ENCODE measurements at places on chromosomes 4 and X.
A peak's percentile ranks its signal among the peaks of the same experiment; 100 is the strongest.

GRCh38 chrX:2500803-2501558 is at the start of the genes DHRSX and ZBED1:
TSS of gene DHRSX (minus strand) at chrX:2500976. CDS start at chrX:2500925, 51 bp downstream.
TSS of gene ZBED1 (minus strand) at chrX:2500976. CDS start at chrX:2490719, 10,257 bp downstream.
- peak; percentile 41 for DNase-seq

DNA sequence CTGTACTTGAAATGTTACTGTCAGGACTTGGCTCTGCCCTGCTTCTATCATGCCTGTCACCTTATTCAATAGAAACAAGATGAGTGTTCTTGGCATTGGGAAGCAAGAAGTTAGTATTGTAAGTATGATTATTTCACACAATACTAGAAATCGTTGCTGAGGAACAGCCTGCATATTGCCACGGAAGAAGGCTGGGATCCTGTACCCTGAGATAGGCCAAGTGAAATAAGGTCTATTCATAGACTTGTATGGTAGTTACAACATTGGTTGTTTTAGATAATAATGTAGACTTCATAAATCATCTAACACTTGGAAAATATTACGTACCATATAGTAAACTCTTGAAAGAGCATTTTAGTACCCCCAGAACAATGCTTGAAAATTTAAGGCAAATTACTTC is 215.9 kb downstream of the DMD start:
- no peak for DNase-seq

DNA sequence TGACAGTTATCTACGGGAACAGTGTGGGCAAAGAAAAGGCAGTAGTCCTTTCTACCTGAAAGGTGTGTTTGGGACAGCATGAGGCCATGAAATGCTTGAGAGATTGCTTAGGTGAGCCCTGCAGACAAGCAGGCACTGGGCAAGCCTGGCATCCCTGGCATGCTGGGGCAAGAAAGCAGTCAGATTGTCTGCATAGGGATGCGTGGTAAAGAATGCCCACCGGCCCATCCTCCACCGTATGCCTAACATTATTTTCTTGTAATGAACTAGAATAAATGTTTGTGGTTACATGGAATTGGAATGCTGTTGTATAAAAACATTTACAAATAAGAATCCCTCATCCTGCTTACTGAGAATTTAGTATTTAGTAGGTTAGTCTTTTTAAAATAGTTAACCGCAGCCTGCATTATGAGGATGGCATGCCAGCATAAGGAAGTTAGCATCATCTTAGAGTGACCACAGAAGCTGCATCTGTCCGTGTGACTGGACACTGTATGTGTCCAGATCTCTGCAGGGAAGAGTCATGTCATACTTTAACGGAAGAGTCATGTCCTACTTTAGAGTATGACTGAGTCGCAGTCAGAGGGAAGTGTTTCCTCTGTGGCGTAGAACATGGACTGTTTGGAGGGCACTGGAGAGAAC is 18.9 kb downstream of the ZBTB49 start:
- DNase-seq = no peak

DNA sequence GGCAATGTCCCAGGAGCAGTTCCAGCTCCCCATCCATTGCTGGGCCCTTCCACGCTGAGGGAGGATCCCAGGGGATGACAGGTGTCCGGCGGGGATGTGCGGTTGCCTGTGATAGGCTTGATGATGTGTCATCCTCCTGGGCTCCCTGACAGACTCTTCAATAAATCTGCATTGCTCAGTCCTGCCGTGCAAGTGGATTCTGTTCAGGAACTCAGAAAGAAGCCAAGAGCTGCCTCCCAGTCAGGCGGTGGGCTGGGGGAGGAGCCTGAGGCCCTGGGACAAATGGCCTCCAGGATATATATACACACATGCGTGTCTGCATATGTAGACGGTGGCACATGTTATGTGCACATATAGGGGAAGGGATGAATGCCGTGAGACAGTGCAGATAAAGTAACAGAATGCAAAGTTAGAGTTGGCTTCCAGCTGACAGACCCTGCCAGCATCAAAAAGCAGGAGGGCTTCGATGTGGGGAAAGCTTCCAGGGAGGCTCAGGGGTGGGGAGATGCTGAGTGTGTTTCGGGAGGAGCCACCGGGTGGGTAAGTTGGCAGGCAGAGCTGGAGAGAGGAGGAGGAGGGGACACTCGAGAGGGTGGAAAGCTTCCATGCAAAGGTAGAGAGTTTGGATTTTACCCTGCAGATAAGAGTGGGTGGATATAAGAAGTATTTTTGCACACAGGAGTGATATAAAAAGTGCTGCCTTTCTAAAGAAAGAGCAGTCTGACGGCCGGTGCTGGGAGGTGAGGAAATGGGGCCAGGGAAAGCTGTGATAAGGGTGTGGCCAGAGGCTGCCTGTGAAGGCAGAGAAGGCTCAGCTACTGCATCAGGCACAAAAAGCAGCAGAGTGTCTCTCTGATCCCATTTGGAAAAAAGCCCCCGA is 28.5 kb upstream of the CRMP1 start:
- no peak for DNase-seq

DNA sequence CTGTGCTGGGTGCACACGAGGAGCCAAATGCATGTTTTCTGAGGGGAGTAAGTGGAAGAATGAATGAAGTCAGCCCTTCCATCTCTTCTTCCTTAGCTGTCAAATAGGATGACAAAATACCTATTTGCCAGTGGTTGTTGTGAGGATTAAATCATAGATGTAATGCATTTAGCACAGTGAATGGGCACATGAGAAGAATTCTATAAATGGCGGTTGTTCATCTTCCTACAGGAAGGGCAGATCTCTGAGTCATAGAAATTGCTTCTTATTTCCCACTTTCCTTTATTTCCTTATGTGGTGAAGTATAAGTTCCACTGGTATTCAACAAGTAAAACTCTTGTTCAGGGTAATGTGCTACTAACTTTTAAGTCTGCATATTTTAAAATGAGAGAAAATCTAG is 83.1 kb downstream of the SORBS2 start:
- no peak for DNase-seq

GRCh38 chrX:150348365-150348764 is 14.8 kb upstream of the MAMLD1 start:
- DNase-seq = no peak

GRCh38 chr4:8730681-8731080 is 138.1 kb downstream of the CPZ start:
- no peak for DNase-seq

DNA sequence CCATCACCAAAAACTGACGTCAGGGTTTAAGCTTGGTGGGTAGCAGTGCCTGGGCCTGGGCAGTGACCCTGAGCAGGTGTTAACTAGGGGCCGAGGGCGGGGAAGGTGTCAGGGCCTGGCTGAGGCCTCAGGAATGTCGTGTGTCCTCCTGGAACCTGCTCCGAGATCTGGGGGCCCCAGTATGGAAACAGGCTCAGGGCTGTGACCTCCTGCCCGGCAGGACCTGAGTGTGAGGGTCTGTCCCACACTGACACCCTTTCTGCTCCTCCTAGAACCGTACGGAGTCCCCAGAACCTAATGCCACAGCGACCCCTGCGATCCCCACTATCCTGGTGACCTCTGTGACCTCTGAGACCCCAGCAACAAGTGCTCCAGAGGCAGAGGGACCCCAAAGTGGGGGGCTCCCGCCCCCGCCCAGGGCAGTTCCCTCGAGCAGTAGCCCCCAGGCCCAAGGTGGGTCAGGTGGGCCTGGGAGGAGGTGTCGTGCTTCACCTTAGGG is 741 bp downstream of the HGFAC start:
- no peak for DNase-seq

- DNase-seq = no peak
These were observed 1.6 kb downstream of the HHIP start for GRCh38 chr4:144647590-144647989.

- no peak for DNase-seq
These were observed 81.1 kb upstream of the RAPGEF2 start for GRCh38 chr4:159021597-159022385.

GRCh38 chr4:94934864-94935263 is 177.1 kb downstream of the BMPR1B start:
- no peak for DNase-seq

DNA sequence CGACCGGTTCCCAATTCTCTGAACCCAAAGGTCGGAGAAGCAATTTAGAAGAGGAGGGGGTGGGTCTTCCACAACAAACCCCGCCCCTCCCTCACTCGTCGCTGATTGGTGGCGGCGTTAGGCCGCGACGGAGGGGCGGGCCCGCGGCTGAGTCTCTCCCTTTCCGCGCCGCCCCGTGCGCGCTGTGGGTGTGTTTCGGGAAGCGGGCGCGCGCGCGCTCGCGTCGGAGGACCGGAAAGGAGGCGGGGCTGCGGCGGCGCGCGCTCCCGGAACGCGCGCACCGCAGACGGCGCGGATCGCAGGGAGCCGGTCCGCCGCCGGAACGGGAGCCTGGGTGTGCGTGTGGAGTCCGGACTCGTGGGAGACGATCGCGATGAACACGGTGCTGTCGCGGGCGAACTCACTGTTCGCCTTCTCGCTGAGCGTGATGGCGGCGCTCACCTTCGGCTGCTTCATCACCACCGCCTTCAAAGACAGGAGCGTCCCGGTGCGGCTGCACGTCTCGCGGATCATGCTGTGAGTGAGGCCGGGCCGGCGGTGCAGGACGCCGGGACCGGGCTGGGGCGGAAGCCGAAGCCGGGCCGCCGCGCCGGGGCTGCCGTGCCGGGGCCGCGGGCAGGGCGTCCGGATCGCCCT is at the start of gene SPCS3:
SPCS3 (plus strand) TSS at position 263 of the 636 bp plus-strand sequence; CDS start at position 374, 111 bp downstream.
- peak; percentile 93 for DNase-seq

GRCh38 chr4:7041801-7042502 is 1.2 kb upstream of the TADA2B start:
- no peak for DNase-seq

GRCh38 chr4:186957952-186958555 is 234.4 kb upstream of the FAT1 start:
- no peak for DNase-seq

GRCh38 chr4:3134201-3134600 is 59.7 kb downstream of the HTT start:
- no peak for DNase-seq

- DNase-seq = no peak
These were observed 572.0 kb downstream of the BCOR start for GRCh38 chrX:39525758-39526157.

- DNase-seq = no peak
These were observed 42.1 kb downstream of the NFKB1 start for GRCh38 chr4:102543030-102543928.

DNA sequence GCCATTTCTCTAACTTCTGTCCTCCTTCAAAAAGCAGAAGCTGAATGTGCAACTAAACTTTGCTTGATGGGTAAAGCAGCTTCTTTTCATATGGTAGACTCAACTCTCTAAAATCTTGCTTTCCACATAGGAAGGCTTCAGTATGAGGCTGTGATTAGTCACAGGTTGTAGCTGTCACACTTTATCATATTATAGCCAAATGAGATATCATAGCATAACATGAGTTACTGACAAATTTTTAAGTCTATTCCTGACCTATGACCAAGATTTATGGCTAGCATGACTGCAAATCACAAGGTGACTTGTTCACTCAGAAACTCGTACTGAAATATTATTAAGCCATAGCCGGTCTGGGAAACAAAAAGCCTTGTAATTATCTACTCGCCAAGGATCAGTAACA is 998.6 kb downstream of the RPA4 start:
- no peak for DNase-seq

GRCh38 chr4:182547435-182547834 is 304.2 kb downstream of the TENM3 start:
- DNase-seq = no peak

DNA sequence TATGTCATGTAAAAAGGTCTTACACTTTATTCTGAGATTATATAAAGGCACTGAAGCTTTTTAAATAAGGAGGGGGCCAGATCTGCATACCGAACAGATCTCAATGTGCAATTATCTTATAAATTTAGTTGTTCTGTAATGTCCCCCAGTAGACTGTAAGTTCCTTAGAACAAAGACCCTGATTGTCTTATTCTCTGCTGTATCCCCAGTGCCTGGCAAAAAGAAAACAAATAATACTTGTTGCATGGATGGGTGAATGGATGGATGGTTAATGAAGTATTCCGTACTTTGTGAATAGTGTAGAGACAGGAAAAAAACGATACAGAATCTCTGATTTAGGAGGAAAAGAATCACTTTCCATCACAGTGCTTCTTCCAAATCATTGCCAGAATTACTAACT is 141.5 kb downstream of the CHM start:
- no peak for DNase-seq

DNA sequence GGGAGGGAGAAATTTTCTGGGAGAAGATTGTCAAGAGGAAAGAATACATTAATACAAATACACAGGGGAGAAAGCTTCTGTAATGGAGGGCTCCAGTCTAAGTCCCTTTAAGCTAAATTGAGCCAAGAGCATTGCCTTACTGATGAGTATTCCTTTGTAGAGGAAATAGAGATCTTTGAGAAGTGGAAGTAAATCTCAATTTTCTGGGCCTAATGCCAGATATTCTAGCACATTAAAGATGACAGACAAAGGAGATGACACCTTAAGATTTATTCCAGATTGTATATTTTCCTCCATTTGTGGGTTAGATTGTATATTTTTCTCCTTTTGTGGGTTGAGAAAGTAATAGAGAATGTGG is 28.5 kb upstream of the SMAD1 start:
- DNase-seq = no peak

DNA sequence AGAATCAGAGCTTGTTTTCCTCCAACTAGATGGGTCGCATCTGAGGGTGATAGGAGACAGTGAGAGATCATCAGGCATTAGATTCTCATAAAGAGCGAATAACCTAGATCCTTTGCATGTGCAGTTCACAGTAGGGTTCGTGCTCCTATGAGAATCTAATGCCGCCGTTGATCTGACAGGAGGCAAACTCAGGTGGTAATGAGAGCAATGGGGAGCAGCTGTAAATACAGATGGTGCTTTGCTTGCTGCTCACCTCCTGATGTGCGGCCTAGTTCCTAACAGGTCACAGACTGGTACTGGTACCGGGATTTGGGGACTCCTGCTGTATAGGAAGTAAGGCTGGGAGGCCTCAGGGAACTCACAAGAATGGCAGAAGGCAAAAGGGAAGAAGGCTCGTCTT is 276.5 kb downstream of the FAT4 start:
- no peak for DNase-seq

DNA sequence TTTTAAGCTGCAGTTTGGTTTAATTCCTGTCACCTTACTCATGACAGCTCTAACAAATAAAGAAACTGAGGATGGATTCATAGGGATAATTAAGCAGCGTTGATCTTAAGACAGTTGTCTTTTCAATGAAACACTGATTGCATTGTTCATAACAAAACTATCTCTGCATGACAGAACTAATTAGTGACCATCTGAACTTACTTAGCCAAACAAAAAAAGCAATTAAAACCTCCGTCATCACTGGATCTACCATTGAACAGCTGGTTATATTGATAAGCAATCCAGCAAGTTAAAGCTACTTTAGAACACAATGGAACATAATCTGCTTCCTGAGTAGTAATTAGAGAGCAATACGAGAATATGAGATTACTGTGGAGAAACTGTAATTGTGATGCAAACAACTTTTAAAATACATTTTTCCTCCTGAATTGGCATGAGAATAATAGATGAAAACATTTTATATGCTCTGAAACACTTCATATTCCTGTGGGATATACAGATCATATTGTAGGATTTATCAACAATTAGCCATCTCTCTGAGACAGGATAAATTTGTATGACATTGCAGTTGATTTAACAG is 2576.8 kb downstream of the PCDH7 start:
- no peak for DNase-seq
